ENCODE measurements at places on chromosomes 1 and 21. TPM values are rescaled to one million over a fixed set of nuclear protein-coding genes. Genes with fewer than 3 reads are reported as not detected.

DNA sequence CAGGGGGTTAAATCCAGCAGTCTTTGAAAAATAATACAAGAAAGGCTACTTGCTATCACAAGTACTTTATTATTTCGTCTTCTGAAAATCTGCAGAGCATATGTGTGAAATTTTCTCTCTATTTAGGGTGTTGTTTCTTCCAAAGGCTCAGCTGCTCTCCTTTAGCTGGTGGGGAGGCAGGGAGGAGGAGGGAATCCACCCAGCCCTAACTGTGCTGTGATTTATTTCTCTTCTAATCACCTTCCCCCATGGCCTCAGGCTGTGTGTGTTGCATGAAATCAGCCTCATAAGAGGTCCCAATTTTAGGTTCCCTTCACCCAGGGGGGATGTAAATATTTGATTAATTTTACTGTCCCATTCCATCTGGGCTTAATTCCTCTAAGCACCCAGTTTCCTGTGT, 77.6 kb upstream of the PGBD5 start:
- no peaks in the 10 kb centered on the region for H3K36me3 ChIP-seq
- no peak for DNase-seq
- no peak overlapping the region for H3K4me3 ChIP-seq

- peak overlapping the region; percentile 34 for H3K27ac ChIP-seq
- no peak overlapping the region for H3K4me3 ChIP-seq
- peak; percentile 85 for DNase-seq
Measured at GRCh38 chr1:32773018-32773763, 44.0 kb downstream of the YARS1 start.

DNA sequence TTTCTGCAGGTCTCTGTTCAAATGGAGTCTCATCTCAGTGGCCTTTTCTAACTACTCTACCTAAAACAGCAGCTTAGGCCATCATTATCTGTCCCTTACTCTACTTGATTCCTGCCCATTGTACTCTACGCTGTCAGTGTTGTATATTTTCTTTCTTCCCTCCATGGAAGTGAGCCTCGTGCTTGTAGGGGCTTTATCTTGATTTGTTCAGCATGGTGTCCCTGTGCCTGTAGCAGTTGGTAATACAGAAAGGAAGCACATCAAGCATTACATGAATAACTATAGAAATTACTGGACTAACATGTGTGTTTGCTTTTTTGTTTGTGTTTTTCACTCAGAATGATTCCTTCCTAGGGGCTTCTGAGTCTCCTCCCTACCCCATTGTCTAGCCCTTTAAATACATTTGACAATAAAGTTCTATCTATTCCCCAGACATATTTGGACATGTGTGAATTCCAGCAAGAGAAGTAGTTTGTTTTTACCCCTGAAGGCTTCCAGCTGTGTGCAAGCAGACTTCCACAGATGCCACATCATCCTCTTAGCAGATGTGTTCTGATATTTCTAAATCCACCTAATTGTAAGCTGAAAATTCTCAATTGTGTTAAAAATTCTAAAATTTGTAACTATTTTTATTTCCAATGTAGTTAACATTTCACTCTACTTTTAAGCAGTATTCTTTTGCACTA, 40.3 kb downstream of the PRMT2 start:
- no peak overlapping the region for H3K4me3 ChIP-seq
- no peaks in the 10 kb centered on the region for H3K4me1 ChIP-seq
- H3K36me3 ChIP-seq, result no peaks in the 10 kb centered on the region
- no peaks in the 10 kb centered on the region for H3K27me3 ChIP-seq
- DNase-seq, result no peak

DNA sequence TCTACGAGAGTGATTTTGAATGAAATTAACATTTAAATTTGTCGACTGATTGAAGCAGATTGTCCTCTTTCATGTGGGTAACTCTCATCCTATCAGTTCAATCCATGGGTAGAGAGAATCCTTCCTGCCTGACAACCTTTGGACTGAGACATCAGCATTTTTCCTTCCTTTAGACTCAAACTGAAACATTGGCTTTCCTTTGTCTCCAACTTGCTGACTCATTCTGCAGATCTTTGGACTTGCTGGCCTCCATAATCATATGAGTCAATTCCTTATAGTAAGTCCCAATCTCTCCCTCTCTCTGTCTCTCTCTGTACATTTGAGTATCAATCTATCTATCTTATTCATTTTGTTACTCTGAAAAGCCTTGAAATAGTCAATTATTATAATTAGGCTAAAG, 416.7 kb downstream of the LRRIQ3 start:
- no peak overlapping the region for H3K4me3 ChIP-seq
- no peaks in the 10 kb centered on the region for H3K27me3 ChIP-seq
- H3K4me1 ChIP-seq, result no peaks in the 10 kb centered on the region
- H3K36me3 ChIP-seq, result no peaks in the 10 kb centered on the region
- H3K27ac ChIP-seq, result no peak overlapping the region

DNA sequence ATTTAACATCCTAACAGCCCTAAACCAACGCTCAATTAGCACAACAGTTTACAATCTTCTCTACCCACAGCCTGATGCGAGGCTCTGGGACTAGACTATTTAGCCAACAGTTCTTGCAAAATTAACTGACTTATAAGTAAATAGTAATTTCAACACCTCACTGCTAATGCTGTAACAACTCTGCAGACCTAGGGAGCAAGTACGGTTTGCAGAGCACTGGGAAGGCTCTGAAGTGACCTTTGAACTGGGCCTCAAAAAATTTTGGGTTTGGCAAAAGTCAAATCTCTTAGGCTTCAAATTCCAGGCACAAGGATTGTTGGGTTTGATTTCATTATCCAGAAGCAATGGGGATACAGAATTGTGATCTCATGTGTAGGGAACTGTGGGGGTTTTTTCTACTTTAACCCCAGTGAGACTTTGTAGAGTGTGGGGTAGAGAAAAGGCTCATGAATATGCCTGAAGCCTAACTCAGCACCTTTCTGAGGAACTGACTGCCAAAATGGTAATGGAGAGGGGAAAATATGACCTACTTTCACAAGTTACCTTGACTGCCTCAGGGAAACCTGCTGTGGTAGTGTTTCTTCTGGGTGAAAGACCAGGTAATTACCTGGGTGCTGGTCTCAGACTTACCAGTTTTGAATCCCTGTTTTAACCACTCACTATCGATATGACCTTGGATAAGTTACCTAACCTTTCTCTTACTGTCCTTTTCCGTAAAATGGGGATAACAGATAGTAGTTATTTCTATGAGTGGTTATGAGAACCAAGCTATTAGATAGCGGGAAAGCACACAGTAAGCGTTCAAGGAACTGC, 889 bp upstream of the TXLNA start:
- no peaks in the 10 kb centered on the region for H3K27me3 ChIP-seq
- peaks cover 23% of the 10 kb centered on the region for H3K36me3 ChIP-seq
- H3K27ac ChIP-seq, result peak overlapping the region; percentile 85
- H3K4me3 ChIP-seq, result peak overlapping the region; percentile 76
- peaks cover 36% of the 10 kb centered on the region for H3K4me1 ChIP-seq

GRCh38 chr1:94683886-94684285, 136.3 kb upstream of the SLC44A3 start:
- no peak for DNase-seq
- H3K27ac ChIP-seq, result no peak overlapping the region
- no peak overlapping the region for H3K4me3 ChIP-seq
- no peaks in the 10 kb centered on the region for H3K27me3 ChIP-seq
- peaks cover 2% of the 10 kb centered on the region for H3K4me1 ChIP-seq

Gene C1QA
- 935 TPM for total RNA-seq

DNA sequence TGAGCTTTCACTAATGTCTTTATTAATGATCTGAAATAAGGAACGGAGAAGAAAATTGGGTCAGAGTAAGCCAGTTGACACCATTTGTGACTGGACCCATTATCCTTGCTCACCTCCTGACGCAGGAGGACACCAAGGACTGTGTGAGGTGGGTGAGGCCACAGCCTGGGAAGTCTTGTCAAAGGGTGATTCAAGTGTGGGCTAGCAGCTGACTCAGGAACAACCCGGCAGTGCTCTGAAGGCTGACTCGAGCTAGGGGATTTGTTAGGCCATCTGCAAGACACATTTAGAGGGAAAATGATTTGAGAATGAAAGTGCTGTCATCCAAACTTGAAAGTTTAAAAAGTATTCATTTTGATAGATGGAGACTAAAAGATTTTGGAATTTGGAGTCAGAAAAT, 21.2 kb downstream of the PRRX1 start:
- no peaks in the 10 kb centered on the region for H3K27me3 ChIP-seq
- no peak overlapping the region for H3K27ac ChIP-seq
- H3K4me3 ChIP-seq, result no peak overlapping the region
- no peak for DNase-seq
- no peaks in the 10 kb centered on the region for H3K36me3 ChIP-seq

DNA sequence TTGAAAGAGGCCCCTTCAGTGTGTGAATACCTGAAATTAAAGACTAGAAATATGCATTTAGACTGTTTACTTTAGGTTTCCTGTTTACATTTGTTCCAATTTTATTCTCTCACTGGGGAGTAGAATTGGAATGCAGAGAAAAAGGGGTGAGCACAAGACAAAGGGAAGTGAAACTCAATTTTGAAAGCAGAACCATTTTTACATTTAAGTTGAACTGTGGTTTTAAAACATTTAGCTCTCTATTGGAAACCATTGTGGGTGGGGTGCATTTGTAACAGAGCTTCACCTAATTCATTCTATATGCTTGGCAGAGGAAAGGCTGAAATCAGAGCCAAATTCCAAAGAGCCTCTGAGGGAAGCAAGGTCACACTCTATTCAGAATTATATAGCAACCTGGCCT, 235.3 kb upstream of the C1orf105 start:
- H3K4me3 ChIP-seq, result no peak overlapping the region
- H3K27me3 ChIP-seq, result no peaks in the 10 kb centered on the region
- no peak overlapping the region for H3K27ac ChIP-seq
- DNase-seq, result no peak
- H3K4me1 ChIP-seq, result peaks cover 32% of the 10 kb centered on the region

Gene HUNK
- total RNA-seq, result 1.9 TPM

GRCh38 chr1:97996880-97997279, 76.0 kb upstream of the DPYD start:
- H3K4me1 ChIP-seq, result no peaks in the 10 kb centered on the region
- no peaks in the 10 kb centered on the region for H3K27me3 ChIP-seq
- no peak overlapping the region for H3K4me3 ChIP-seq
- no peaks in the 10 kb centered on the region for H3K36me3 ChIP-seq

Gene CDK18
- total RNA-seq, result 36.6 TPM

Gene SPATA21
- total RNA-seq, result not detected

GRCh38 chr21:15221799-15222386, 157.1 kb upstream of the NRIP1 start:
- DNase-seq, result peak; percentile 61
- no peak overlapping the region for H3K27ac ChIP-seq
- peaks cover 25% of the 10 kb centered on the region for H3K4me1 ChIP-seq
- H3K36me3 ChIP-seq, result no peaks in the 10 kb centered on the region
- no peak overlapping the region for H3K4me3 ChIP-seq

GRCh38 chr1:117925981-117926380, 3.4 kb downstream of the GDAP2 start:
- no peaks in the 10 kb centered on the region for H3K36me3 ChIP-seq
- H3K4me3 ChIP-seq, result no peak overlapping the region
- peaks cover 31% of the 10 kb centered on the region for H3K4me1 ChIP-seq
- no peak for DNase-seq
- H3K27me3 ChIP-seq, result no peaks in the 10 kb centered on the region

- H3K27ac ChIP-seq, result no peak overlapping the region
- H3K36me3 ChIP-seq, result peaks cover 93% of the 10 kb centered on the region
- peaks cover 42% of the 10 kb centered on the region for H3K4me1 ChIP-seq
- no peak overlapping the region for H3K4me3 ChIP-seq
Measured at GRCh38 chr1:1760345-1760650, 18.0 kb downstream of the NADK start.

Data from lower lobe of right lung (tissue), 2 donors.